ENCODE measurements at places on chromosomes 3 and 15.

DNA sequence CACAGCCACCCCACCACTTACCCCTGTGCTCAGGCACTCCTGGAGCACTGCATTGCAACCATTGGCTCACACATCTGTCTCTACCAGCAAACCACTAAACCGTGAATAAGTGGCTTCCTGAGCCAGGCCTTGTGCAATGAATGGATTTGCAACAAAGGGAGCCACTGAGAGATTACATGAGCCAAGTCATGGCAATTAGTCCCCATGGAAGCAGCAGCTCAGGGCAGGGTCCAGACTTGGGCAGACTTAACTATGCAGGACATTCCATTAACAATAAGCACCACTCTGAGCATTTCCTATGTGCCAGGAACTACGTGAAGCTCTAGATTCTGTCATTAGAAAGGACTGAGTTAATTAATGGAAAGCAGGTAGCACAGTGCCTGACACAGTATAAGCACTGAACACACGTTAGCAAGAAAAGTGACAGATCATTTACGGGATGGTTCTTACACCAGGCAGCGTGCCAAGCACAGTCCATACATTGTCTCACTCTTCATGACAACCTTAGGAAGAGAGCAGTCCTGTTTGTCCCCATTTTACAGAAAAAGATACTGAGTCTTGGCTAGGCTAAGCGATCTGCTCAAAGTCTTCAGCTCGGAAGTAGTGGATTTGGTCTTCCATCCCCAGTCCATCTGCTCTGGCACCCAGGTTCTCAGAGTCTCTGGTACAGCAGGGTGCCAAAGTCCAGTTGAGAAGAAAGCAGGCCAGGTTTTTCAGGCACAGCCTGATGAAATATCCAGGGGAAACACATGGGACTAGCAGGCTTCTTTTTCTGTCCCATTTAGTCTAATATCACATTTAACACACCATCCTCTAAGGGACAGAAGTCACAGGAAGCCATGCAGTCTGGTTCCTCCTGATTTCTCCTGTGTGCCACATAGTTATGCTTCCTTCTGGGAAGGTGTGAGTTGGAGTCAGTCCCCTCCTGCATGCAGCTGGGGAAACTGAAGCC lies 44.1 kb downstream of the LIPC start:
- DNase-seq, result no peak

DNA sequence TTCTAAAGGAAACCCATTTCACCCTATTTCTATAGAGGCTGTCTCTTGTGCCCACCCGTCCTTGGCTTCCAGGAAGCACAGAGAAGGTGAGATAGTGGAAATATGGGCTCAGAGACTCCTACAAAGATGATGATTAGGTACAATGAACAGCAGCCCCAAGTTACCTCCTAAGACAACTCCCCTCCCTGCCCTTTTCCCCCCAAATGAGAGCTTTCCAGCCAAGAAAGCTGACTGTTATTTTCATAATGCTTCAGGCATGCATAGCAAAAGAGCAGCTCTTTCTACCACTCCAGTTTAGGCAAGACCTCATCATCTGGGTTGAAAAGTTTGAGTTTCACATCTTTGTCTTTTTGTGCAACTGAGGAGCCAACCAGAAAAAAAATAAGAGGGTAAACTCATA lies 248.8 kb upstream of the ADAMTS9 start:
- no peak for DNase-seq

- peak; percentile 64 for DNase-seq
Measured at GRCh38 chr15:81296673-81297072, 27.3 kb downstream of the STARD5 start.

GRCh38 chr3:33184863-33185262 lies 33.7 kb downstream of the SUSD5 start:
- DNase-seq, result no peak

DNA sequence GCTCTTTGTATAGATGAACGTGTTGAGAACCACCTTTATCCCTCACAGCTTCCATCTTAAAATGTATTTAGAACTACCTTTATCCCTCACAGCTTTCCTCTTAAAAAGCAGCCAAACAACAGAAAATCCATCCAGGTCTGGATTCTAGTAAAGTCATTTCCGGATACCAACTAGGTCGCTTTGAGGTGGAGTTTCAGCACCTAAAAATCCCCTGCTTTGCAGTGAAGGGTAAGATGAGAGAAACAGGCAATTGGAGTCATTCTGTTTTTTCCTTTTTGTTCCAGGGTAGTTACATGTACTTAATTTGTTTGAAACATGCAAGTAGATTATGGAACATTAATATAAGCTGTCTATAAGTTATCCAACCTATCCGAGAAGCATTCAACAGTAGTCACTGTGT lies 192.0 kb downstream of the UBE2E2 start:
- no peak for DNase-seq

DNA sequence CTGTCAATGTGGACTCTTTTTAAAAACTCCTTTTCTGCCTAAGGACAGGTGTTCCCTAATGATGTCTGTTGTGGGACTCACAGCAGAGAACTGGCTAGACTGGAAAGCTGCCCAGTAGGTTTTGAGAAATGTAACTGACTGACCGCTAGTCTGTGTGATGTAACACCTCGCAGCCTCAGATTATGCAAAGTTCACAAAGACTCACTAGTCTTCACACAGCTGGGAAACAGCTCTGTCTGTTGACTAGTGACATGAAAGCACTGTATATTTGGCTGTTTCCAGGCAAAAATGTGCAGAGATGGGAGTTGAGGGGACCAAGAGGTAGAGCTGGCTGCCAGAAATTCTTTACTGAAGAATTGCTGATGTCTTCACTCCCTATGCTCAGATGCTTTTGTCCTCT lies 10.3 kb downstream of the PDZRN3 start:
- DNase-seq, result no peak

DNA sequence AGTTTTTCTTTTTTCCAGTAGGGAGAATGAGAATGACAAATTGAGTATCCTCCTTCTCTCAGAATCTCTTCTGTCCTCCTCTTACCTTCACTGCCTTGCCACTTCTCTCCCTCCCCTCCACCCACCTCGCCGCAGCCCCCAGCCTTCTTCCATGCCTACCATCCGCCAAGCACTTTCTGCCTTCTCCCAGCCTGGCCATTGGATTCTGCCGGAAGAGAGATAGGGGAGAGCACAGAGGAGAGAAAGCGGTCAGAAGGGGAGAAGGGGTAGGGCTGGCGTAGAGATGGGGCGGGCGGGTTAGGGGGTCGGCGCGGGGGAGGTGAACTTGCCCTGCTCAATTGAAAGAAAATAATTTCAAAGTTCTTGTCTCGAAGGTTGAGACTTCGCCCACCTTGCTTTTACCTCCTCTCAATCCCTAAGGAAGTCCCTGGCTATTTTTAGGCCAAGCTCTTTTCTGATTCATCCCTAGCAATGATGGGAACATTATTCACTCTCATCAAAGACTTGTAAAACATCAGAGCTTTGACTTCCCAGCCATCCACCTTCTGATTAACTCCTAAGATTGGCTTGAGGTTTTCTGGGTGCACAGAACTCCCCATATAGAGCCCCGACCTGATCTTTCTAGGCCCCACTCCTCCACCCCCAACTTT lies 811 bp downstream of the C3orf52 start:
- DNase-seq, result no peak

DNA sequence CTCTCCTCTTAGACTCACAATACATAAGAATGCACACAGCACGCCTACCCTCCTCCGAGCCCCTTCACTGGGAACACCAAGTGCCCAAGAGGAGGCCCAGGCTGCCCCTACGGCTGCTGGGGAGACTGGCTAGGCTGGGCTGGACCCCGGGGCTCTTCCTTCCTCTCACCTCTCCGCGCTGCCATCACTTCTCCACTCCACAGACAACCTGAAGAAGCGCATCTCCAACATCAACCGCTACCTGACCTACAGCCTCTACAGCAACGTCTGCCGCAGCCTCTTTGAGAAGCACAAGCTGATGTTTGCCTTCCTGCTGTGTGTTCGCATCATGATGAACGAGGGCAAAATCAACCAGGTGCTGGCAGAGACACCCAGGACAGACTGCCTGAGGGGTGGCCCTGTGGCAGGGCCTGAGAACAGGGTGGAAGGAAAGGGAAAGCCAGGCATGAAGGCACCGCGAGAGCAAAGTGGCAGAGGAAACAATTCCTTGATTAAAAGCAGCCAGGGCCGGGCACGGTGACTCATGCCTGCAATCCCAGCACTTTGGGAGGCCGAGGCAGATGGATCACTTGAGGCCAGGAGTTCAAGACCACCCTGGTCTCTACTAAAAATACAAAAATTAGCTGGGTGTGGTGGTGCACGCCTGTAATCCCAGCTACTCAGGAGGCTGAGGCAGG lies 51.6 kb downstream of the SEMA3G start:
- no peak for DNase-seq
